HEK293T (cell line): ENCODE measurements at places on chromosomes 6 and 20.

DNA sequence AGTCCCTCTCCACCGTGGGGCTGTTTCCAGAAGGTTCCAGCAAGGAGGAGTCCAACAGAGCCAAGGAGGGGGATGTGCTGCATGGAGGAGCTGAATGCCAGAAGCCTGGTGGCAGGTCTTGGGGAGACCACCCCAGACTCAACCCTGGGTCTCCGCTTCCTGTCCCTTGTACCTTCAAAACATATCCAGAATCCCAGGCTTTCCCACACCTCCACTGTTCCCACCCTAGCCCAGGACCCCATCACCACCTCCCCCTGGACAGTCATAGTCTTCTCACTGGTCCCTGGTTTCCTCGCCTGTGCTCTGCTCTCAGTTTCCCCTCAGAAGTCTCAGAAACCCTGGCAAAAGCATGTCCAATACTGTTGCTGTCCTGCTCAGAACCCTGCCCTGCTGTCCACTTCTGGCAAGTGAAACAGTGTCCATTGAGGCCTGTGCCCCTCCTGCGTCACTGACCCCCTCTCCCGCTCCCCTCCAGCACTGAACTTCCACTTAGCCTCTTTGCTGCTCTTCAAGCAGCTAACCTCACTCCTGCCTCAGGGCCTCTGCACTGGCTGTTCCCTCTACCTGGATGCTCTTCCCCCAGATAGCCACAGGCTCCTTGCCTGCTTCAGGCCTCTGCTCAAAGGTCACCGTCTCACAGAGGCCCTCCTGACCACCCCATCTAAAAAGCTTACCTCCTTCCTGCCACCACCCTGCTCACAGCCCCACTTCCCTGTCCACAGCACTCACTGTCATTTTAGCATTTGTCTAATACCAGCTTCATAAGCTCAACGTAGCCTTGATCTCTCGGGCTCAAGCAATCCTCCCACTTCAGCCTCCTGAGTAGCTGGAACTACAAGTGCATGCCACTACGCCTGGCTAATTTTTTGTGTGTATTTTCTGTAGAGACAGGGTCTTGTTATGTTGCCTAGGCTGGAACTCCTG is 169.2 kb downstream of the GRM4 start:
- no peak for DNase-seq

DNA sequence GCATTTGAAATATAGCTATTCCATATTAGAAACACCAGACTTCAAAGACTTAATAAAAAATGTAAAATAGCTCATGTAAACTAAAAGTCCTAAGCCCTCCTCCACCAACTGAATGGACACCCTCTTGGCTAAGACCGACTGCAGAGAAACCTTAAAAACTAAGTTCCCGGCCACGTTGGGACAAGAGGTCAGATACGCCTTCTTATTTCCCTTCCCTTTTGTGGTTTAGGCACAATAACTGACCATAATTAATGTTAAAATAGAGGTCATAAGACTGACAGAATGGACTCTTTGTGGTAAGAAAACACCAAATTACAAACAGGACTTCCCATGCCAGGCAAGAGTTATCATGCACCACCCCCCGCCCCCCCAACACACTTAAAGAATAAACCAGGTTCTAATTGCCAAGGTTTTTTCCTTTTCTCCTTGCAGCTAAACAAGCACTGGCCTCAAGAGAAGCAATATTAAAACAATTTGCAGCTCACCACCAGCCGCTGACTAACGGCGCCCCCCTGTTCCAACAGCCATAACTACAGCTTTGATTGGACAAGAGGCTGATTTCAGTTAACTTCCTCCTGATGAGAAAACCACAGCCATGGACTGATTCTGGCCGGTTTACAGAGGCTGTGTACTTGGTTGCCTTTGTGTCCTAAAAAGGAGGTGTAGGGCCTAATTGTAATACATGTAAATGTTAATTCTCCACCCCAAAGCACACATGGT is 10.7 kb upstream of the LAMP5 start:
- peak; percentile 13 for DNase-seq

GRCh38 chr20:24672886-24673677 is 203.7 kb downstream of the SYNDIG1 start:
- no peak for DNase-seq

DNA sequence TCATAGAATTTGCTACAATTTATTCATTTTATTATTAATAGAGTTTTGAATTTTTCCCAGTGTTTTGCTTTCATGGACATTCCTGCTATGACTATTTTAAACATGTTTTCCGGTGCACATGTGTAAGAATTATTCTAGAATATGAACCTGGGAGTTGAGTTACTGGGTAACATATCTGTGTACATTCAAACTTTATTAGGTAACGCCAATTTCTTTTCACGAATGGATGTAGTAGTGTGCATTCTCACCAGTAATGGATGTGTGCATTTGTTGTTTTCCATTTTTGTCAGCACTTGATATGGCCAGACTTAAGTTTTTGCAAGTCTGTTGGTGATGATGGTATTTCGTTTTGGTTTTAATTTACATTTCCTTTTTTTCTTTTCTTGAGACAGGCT is 118.8 kb downstream of the CDKAL1 start:
- DNase-seq, result no peak

DNA sequence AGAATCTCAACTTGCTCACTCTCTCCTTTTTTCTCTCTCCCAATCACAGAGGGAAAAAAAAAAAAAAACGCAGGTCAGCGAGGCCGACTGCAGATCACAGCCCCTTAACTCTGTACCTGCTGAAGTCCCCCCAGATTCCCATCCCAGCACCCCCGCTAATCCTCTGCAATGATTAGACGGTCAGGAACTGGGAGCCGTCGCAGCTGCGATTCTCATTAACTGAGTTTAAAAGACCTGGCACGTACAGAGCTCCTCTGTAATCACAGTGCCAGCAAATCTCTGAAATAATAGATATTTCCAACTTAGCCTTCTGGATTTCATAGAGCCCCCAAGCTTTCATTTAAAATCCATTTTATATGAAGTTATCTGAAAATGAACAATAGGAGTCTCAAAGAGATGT is 84.4 kb downstream of the ANKRD60 start:
- DNase-seq, result no peak

DNA sequence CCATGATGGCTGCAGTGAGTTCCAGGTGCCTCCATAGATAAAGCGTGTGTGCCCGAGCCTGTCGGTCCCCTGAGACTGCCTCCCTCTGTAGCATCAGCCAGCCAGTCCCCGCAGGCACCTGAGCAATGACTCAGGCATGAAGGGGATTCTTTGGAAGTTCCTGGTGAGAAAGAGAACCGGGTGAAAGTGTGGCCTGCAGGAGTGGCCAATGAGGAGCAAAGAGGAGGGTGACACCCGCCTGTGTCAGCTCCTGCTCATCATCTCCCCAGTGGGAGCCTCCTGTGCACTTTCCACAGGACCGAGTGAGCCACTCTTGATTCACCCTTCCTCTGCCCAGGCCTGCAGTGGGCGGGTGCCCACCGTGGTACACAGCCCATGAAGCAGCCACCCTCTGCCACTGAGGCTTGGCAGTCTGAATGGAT is 71.2 kb upstream of the PTPN1 start:
- no peak for DNase-seq

DNA sequence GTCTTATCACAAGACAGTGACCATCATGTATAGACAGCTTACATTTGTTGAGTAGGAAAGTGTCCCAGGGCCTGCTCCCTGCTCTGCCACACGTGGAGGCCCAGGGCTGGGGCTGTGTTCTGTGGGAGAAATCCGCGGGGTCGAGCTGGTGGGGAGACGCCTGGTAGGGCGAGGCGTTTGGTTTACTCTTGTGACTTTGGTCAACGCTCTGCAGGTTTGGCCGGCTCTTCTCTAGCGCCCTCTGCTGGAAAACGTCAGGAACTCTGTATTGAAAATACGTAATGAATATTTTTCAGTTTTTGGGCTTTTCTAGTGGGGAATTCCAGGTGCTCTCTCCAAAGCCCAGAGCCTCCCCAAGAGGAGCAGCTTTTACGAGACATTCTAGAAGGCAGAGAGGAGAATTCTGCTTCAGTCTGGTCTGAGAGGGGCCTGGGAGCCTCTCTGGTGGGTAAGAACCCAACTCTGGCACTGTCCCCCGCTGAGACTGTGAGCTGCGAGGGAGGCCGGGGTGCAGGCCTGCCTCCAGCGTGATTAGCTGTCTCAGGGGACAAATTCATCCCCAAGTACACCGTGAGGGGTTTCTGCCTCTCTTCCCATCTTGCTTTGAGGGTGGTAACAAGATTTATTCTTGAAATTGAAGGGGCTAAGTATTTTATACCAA is 112.6 kb upstream of the RALGAPA2 start:
- peak; percentile 76 for DNase-seq

- no peak for DNase-seq
Observed at GRCh38 chr20:63265891-63266515, 6.6 kb upstream of the ARFGAP1 start.

DNA sequence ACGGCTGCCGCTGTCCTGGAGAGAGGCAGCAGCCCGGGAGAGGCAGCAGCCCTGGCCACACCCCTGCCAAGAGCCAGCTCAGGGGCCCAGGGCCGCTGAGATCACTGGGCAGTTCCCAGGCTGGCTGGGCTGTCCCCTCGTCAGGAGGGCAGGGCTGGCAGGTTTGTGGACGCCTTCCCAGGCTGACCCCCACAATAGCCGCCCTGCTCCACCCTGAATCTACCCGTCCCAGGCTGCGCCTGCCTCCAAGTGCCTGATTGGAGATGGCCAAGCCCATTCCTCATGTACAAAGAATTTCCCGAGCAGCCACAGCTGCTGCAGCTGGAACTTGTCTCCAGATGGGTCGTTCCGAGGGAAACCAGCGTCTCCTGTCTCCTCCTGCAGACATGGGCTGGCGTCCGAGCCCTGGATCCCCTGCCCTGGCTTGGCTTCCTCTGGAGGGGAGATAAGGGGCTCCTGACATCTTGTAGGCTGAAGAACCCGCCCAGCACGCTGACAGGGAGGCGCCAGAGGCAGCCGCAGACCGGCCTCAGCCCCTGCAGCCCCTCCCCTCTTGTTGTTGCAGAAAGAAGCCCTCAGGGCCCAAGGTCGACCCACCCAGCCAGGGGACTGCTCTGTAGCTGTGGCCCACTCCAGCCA is 9.4 kb upstream of the GATA5 start:
- no peak for DNase-seq

DNA sequence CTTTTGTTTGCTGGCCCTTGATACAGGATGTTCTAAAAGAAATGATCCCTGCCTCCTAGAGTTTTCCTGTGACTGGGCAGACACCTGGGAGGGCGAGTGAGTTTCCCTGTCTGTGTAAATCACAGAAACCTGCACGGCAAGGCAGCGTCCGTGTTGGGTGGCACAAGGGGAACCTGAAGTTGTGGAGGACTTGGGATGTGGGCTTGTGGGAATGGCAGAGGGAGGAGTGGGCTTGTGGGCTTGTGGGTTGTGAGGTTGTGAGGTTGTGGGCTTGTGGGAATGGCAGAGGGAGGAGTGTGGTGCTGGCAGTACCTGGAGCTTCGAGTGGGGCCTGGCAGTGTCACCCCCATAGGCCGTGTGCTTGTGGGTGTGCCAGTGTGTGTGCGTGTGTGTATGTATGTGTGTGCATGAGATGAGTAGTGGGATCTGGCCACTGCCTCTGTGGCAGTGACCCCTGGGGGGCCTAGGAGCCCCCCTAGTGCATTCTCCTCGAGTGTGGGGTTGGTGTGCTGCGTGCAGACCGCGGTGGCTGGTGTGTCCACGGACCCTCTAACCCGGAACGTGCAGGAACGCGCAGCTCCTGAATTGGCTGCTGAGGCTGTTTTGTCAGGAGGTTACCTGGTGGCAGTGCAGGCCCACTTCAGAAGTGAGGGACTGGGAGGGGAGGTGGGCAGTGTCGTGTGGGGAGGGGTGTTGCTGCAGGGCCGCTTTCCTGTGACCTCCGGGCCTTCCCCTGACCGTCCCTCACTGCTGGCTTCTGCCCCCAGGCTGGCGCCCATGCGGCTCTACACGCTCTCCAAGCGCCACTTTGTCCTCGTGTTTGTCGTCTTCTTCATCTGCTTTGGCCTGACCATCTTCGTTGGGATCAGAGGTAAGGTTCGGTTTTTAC is 13.0 kb downstream of the TMEM181 start:
- no peak for DNase-seq

DNA sequence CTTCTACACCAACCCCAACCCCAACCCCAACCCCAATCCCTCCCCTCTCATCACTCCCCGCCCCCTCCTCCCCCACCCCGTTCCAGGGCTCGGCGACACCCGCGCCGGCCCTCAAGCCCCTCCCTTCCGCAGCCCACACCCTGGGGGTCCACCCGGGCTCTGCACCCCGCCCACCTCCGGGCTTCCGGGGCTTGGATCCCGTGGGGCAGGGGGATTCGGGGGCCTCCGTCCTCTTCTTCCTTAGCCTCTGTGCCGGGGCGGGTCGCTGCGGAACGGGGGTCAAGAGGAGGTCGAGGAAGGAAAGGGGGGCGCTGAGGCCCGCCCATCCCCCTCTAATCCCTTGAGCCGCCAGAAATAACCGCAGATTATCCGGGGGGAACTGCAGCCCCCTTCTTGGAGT is 690 bp downstream of the TULP1 start:
- DNase-seq, result no peak

- no peak for DNase-seq
Observed at GRCh38 chr6:108714101-108714765, 134.0 kb upstream of the ARMC2 start.

DNA sequence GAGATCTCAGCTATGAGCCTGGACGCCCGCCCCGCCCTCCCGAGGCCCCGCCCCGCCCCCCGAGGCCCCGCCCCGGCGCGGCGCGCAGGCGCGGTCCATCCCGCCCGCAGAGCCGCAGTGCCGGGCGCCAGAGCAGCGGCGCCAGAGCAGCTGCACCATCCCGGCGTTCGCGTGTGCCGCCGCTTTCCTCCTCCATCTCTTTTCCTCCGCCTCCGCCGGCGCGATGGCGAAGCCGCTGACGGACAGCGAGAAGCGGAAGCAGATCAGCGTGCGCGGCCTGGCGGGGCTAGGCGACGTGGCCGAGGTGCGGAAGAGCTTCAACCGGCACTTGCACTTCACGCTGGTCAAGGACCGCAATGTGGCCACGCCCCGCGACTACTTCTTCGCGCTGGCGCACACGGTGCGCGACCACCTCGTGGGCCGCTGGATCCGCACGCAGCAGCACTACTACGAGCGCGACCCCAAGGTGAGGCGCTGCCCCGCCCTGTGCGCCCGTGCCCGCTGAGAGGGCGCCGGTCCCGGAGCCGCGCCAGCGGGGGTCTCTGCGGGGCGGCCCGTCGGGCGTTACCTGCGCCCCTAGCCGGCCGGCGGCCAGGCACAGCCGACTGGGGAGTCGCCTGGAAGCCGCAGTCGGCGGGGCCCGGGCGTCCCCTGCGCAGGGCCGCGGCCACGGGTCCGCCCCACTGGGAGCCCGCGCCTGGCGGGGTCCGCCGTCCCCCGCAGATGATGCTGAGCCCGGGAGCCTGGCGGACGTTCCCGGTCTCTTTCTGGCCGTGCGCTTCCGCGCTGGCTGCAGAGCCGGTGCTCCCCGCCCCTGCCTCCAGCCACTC is at the start of gene PYGB:
PYGB (plus strand) TSS at position 130 of the 830 bp plus-strand sequence; CDS start at position 224, 94 bp downstream.
- DNase-seq, result peak; percentile 91

DNA sequence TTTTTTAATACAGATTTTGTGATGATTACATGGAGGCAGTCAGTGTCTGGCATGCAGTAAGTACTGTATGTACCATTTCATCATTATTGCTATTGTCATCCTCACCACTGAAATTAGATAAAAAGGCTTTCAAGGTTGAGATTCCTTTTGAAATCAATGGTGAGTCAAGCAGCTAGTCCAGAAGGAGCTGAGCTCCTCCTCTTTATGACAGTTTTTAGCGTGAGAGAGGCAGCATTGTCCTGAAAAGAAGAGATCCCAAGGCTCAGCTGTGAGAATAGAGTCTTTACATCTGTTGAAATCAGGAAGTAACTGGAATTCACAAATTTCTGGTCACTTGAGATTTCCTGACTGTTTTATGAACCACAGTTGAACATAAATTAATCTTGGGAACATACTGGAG is 161.9 kb downstream of the PAX1 start:
- no peak for DNase-seq

- DNase-seq, result peak; percentile 30
Observed at GRCh38 chr6:43269273-43270007, 26.2 kb downstream of the TTBK1 start.

- DNase-seq, result no peak
Observed at GRCh38 chr20:47317127-47317895, 39.2 kb downstream of the ZMYND8 start.
